ENCODE measurements at places on chromosomes 11 and 22.

GRCh38 chr22:41570221-41570620 lies 9.4 kb downstream of the CSDC2 start:
- DNase-seq: no peak

- peak; percentile 27 for DNase-seq
Measured at GRCh38 chr11:76680518-76681425, 10.2 kb upstream of the LRRC32 start.

DNA sequence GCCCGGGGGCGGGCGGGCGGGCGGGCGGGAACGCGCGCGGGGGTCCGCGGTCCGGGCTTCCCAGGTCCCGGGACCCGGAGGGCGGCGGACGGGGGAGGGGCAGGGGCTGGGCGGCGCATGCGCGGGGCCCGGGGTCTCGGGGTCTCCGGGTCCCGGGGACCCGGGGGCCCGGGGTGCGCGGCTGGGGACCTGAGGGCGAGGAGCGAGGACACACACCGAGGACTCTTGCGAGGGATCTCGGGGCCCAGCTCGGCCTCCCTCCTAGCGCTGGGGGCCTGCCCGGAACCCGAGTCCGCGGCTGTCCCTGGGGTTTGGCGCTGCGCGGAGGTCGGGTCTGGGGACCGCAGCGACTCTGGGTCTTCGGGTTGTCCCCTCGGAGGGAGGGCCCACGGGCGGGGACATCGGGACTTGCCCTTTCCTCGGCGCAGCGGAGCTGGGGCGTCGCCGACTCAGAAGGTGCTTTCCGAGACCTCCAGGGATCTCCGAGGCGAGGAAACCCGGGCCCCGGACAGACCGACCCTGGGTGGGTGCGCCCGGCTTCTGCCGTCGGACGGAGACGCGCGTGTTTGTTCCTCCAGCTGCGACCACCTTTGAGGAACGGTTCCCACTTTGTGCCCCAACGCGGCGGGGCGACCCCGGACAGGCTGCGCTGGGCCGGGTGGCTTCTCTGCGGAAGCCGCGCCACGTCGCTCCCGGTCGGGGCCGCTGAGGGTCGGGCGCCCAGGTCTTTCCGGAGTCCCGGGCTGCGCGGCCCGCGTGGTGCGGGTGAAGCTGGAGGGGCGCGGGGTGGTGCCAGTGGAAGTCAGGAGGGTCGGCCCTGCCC lies 540 bp downstream of the PPARA start:
- DNase-seq: peak; percentile 36

DNA sequence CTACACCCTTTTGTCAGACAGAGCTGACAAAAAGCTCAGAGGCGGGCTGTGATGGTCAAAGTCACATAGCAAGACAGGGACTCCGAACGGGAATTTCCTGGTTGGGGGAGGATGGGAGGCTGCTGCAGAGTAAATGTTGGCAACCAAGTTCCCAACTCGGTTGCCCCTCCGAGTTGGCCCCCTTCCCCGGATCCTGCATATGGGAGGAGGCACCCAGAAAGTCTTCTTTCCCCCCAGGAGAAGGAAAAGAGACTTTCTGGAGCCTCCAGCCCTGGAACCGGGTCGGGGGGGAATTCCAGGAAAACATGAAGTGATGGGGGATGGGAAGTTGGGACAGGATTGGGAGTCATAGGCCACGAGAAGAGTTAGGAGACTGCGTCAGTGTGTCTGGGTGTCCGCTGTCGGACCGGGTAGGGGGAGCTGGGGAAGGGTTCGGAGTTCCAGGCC lies 614 bp downstream of the SELENOM start:
- no peak for DNase-seq

DNA sequence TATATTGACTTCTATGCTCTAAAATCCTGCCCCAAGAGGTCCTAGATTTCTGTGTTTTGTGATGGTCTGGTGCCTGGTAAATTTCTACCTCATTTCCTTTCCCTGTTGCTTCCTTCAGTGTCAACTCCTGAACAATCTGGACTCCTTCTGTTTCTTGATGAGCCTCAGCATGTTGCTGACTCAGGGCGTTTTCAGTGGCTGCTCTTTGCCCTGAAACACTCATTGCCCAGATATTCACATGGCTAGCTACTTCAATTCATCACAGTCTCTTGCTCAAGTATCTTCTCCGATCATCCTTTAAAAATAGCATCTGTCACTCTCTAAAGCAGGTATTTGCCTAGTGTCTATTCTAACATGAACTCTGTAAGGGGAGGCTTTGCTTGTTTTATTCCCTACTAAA lies 526.3 kb upstream of the RAG2 start:
- DNase-seq: no peak

GRCh38 chr11:33928564-33928963 lies 36.7 kb upstream of the LMO2 start:
- DNase-seq: no peak

- DNase-seq: no peak
Measured at GRCh38 chr11:106523921-106524320, 446.5 kb downstream of the AASDHPPT start.

DNA sequence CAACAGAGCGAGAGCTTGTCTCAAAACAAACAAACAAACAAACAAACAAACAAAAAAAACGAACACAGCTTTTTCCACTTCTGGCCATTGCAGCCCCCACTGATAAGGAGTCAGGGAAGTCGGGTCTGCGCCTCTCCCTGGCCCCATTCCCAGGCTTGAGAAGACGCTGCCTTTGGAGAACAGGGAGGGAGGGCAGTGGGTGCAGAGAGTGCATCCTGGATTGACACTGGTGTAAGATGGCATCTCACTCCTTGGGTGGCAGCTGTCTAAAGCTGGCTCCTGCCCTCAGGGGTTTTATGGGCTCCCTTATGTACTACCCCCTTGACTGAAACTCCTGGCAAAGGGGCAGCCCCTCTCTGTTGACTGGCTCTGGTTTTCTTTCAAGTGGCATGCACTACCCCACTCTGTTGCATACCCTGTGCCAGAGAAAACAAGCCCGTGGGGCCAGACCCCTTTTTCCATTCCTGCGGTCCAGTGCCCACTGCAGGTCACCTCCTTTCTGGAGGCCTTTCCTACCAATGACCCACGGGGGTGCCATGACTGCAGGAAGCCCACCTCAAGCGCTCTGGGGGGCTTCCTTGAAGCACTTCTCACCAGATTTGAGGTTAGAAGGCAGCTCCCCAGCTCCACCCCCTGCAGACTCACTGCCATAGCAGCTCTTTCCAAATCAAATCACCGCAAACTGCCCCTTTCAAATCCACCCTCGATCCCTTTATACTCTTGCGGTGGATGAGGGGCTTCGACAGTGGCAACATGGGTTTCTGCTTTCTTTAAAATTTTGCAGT lies 12.7 kb downstream of the DRAP1 start:
- no peak for DNase-seq

DNA sequence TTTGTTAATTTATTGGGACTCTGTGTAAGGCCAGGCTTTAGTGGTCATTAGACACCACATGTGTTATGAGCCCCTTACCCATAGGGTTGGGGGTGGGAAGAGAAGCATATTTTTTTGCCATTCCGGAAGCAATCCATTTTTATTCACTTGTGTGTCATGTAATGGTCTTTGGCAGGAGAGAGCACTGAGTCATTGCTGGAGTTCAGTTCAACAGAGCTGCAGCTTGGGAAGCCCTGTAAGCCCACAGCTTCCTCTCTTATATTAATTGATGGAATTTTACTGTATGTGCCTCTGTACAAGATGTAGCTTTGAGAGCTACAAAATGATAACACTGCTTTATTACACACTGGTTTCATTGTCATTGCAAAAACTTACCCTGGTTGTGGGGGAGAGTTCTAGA lies 177.3 kb upstream of the SORL1-AS1 start:
- no peak for DNase-seq

- no peak for DNase-seq
Measured at GRCh38 chr11:60710482-60710881, 11.1 kb downstream of the MS4A8 start.

DNA sequence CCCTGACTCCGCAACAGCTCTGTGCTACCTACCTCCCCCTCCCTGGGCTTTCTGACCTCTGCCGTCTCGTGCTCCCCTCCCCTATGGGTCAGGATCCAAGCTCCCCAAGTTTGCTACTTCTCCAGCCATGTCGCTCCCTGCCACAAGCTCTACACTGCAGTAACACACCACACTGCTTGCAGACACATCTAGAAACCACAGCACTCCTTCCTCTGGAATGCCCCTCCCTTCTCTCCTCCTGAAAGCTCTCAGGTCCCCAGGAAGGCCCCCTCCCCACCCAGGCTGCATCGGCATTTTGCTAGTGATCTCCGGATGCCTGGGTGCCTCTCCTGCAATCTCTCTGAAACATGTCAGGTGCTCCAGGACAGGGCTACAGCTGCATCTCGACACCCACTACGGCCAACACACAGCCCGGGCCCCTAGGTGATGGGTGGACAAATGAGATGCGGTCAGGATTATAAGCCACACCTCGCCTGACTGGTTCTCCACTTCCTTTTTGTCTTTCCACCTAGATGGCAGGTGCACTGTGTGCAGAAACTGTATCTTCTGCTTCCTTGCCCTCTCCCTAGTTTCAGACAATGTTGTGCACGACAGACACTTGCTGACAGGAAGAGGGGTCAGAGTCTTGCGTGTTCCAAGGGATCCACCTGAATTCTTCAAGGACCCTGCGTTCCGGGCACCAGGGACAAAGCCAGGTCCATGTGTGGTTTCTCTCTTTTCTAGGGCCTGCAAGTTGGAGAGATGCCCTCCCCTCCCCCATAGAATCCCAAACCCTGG lies 22.9 kb downstream of the RPUSD4 start:
- no peak for DNase-seq

- DNase-seq: no peak
Measured at GRCh38 chr22:42066126-42066761, 4.4 kb downstream of the NAGA start.

- DNase-seq: no peak
Measured at GRCh38 chr11:86740628-86741483, 59.5 kb upstream of the PRSS23 start.

DNA sequence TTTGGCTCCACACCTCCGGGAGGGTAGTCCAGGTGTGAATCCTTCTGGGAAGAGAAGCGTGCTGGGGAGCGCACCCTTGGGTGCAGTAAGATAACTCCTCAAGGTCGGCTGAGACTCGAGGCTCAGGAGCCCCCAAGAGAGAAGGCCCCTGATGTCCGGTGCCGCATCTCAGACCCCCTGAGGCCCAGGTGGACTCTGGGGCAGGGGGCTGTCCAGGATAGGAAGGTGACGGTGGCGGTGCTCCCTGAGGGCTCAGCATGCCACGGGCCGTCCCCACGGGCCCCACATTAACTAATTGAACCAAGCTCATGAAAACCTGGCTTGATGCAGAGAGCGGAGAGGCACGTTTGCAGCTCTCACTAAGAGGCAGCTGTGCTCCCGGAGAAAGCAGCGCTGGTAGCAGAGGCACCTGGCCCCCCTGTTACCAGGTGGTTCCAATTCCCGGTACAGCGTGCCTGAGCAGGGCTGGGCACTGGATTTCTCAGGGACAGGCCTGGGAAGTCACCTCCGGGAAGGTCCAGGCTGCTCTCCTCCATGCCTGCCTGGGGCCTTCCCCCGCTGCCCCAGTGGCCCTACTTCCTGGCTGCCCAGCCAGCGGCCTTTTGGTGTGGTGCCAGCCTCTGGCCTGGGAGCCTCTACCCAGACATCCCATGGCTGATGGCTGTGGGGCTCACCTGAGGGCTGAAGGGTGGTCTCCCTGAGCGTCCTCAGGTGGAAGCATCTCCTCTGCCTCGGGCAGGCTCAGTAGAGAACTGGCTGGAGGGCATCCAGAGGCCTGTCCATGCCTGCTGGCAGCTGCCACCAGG lies 1.1 kb downstream of the KCNQ1 start:
- no peak for DNase-seq

- DNase-seq: no peak
Measured at GRCh38 chr11:39541945-39542351, 1917.5 kb downstream of the LRRC4C start.

DNA sequence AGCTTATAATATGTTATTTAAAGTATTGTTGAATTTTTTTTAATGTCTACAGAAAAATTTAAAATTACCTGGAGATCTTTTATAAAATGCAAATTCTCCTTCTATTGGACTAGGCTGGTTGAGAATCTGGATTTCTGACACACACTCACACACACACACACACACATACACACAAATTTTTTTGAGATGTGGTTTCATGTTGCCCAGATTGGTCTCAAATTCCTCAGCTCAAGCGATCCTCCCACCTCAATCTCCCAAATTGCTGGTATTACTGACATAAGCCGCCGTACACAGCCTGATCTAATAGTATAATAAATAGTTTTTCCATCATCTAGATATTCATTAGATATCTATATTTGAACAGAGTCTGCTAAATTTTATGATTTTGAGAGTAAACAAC lies 4.5 kb upstream of the RFPL1 start:
- DNase-seq: no peak

- no peak for DNase-seq
Measured at GRCh38 chr11:104104664-104105063, 59.3 kb downstream of the PDGFD start.

DNA sequence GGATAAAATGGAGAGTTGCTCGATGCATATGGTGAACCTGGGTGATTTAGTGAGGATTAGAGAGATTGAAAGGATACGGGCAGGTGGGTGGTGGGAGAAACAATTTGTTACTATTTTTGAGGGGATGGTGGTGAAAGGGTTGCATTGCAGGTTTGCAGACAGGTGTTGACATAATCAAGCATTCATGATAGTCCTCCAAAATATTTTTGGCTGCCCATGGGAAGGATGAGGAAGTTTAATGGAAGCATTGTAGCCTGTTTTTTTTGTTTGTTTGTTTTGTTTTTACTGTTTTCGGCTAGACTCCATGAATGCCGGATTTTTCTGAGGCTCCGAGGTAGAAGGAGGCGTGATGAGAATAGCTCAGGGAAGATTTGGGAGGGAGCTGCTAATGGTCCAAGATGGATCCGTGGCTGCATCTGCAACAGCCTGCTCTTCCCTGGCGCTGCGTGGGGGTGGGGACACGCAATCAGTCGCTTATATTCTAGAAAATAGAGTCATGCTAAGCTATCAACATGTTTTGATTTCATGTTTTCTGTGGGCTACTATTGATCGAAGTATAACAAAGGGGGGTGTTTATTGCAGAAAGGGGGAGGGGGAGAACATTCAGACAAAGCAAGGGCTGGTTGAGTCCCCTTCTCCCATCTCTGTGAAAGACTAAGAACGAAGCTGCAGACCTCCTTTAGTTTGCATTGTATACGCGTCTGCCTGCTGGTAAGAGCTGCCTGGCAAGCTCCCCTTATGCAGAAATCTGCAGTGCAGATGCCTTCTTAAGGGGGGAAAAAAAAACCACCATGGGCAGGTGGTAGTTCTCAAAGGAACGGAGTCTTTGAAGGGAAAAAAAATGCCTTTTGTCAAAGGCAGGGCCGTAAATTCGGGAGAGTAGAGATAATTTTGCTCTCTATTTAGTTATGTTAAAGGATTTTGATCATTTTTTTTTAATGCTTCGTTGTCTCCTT lies 1.0 kb downstream of the RTN3 start:
- no peak for DNase-seq

Measured in stimulated activated CD4-positive, alpha-beta T cell treated with anti-CD3 and anti-CD28 coated beads, Interleukin-1b, Interleukin-23, amount 100 ng/mL, for 1 hour (primary cell).